ENCODE measurements at places on chromosomes 5 and 9. TPM values are rescaled to one million over a fixed set of nuclear protein-coding genes. Genes with fewer than 3 reads are reported as not detected.

SEMA6A gene
- total RNA-seq, result 49.6 TPM

PCDHGA9 gene
- total RNA-seq, result 10.4 TPM

PHF2 gene
- 29.2 TPM for total RNA-seq

ARHGEF28 gene
- total RNA-seq, result 3.7 TPM

FBN2 gene
- 0.55 TPM for total RNA-seq

EQTN gene
- not detected for total RNA-seq

SH3GL2 gene
- total RNA-seq, result 0.71 TPM

IFNA21 gene
- not detected for total RNA-seq

SHC3 gene
- total RNA-seq, result 4.6 TPM

C8G gene
- total RNA-seq, result not detected

ST6GALNAC6 gene
- total RNA-seq, result 119 TPM

- DNase-seq, result no peak
Measured at GRCh38 chr5:72537166-72537565, 30.0 kb upstream of the ZNF366 start.

DNA sequence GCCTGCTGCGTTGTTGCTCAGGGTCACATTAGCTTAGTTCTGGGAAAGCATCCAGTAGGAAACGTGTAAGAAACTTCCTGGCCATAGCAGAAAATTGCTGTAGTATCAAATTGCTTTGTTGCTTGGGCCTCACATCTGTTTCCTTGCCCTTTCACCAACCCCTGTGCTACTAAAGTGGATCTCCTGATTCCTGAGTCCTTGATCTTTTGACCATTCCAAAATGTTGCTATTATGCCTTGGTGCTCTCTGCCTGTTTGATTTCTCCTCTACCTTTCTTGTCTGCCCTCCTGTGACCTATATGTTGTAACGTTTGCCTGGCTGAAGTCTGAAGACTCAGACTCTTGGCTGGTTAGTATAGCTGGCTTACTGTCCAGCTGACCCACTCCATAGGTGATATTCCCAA is 350.5 kb downstream of the ADGRV1 start:
- DNase-seq, result no peak

DNA sequence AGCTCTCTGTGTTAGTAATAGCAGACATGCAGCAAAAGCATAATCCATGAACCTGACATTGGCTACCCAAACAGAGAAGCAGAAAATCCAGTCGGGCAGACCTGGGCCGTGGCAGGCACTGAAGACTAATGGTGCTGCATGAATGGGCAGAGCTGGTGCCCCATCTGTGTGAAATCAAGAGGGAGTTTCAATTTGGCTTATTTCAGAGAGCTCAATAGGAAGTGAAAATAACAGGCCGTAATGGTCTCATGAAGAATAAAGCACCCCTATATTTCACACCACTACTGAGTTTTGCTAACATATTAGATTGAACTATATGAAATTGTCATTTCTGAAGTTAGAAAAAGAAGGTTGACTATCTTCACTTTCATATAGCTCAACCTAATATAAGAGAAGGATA is 149.7 kb downstream of the ENC1 start:
- DNase-seq, result no peak

GRCh38 chr5:6321078-6321477 is 57.3 kb downstream of the MED10 start:
- DNase-seq, result no peak

- no peak for DNase-seq
Measured at GRCh38 chr5:39469777-39470415, 45.1 kb upstream of the DAB2 start.

- DNase-seq, result no peak
Measured at GRCh38 chr5:112434641-112435040, 15.6 kb upstream of the EPB41L4A start.

GRCh38 chr9:123725389-123725788 is 204.5 kb downstream of the DENND1A start:
- peak; percentile 73 for DNase-seq

DNA sequence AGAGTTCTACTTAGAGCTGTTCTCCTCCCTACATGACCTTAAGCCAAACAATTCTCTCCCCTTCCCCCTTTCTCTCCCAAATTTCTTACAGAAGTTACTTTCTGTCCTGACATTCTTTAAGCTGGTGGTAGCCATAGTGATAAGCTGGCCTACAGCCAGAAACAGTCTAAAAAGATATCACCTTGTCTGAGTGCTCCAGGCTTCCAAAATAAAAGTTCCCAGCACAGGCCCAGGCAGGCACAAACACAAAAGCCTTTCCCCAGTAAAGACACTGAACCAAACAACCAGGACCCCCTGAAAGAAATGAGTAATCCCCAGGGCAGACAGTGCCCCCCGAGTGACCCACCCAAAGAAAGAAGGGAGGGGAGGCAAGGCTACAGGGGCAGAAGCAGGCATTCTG is 19.2 kb downstream of the SIL1 start:
- no peak for DNase-seq

GRCh38 chr5:124162767-124163532 is 583.5 kb downstream of the ZNF608 start:
- DNase-seq, result no peak

GRCh38 chr5:100249211-100249883 is 285.8 kb upstream of the FAM174A start:
- DNase-seq, result no peak

DNA sequence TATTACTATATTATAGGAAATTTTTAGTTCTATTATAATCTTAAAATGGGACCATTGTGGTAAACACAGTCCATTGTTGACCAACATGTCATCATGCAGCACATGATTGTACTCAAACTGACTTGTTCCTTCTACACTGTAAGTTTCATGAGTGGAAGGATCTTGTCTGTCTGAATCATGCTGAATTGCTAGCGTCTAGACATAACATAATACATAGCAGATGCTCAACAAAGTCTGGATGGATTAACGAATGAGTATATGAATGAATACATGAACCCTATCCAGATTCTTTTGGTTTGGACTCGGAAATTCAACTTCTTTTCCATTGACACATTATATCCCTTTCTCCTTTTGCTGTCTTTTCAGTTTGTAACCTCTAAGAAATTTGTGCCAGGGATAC is 429.2 kb upstream of the SGCD start:
- no peak for DNase-seq

GRCh38 chr5:1347571-1347970 is 2.7 kb upstream of the CLPTM1L start:
- DNase-seq, result no peak

- peak; percentile 44 for DNase-seq
Measured at GRCh38 chr5:180590543-180591310, 572 bp downstream of the SCGB3A1 start.

GRCh38 chr9:38117651-38118050 is 48.6 kb upstream of the SHB start:
- DNase-seq, result no peak

DNA sequence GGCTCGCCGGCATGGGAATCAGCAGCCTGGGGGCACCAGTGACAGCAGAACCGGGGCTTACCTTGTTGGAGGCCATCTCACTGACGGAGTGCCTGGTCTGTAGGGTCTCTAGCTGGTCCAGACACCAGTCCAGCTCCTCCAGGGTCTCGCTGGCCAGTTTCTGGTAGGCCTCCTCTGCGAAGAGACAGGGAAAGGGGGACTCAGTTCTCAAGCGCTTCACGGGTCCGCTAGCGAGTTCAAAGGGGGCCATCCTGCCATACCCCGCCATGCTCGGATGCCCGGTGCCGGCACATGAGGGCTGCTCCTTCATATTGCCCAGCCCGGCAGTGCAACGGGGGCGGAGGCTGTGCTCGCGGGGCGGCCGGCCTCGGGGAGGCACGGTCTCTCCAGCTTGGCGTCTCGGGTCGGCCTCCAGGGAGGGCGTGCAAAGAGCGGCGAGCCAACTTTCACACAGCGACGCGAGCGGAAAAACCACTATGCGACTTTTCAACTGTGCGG is 456.0 kb downstream of the RAB3C start:
- peak; percentile 66 for DNase-seq

- no peak for DNase-seq
Measured at GRCh38 chr9:87167582-87167981, 220.3 kb upstream of the GAS1 start.

DNA sequence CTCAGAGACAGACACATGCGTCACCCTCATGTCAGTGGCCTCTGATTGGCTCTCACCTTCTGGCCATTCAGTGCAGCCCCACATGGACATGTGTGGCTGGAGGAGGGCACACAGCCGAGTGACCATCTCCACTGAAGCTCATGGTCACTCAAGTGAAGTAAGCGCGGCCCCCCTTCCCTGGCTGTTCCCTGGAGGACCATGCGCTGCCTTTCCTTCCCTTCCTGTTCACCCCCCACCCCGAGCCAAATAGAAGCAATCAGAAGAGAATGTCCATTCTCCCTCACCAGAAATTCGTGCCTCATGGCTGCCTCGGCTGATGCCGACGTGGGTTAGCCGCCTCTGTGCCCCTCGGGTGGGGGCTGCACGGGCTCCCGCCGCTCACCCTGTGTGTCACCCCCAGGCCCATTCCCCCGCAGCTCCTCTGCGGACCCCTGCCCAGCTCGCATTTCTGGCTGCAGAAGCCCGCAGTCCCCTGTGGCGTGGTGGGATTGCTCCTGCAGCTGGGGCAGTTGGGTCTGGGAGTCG is 12.5 kb upstream of the COL5A1 start:
- no peak for DNase-seq

DNA sequence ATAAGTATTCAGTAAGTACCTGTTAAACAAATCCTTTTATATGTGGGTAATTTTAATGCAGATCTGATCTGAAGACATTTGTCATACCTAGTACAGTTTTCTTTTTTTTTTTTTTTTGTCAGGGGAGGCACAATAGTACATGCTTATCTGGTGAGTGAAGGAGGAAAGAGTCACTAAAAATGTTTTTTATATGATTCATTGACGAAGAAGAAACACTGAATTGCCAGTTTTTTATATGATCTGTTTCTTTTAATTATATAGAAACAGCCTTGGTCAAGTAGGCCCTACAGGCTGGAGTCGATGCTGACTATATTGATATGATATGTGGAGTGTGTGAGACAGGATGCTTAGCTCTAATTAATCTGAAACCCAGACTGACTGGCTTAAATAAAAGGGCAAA is 315.2 kb downstream of the PSAT1 start:
- no peak for DNase-seq

- DNase-seq, result no peak
Measured at GRCh38 chr5:174606646-174607045, 117.7 kb upstream of the MSX2 start.

- DNase-seq, result no peak
Measured at GRCh38 chr9:4980086-4980727, 4.9 kb upstream of the JAK2 start.

- DNase-seq, result peak; percentile 96
Measured at GRCh38 chr5:1799602-1800471, at the start of gene MRPL36. Gene MRPL36 (minus strand): TSS chr5:1799837. CDS start chr5:1798935, 902 bp downstream.

GRCh38 chr5:172592881-172593280 is 48.2 kb upstream of the NEURL1B start:
- no peak for DNase-seq

- no peak for DNase-seq
Measured at GRCh38 chr5:37751227-37751626, 88.6 kb downstream of the GDNF start.

GRCh38 chr9:134776080-134776796 is 104.4 kb upstream of the FCN2 start:
- DNase-seq, result no peak

DNA sequence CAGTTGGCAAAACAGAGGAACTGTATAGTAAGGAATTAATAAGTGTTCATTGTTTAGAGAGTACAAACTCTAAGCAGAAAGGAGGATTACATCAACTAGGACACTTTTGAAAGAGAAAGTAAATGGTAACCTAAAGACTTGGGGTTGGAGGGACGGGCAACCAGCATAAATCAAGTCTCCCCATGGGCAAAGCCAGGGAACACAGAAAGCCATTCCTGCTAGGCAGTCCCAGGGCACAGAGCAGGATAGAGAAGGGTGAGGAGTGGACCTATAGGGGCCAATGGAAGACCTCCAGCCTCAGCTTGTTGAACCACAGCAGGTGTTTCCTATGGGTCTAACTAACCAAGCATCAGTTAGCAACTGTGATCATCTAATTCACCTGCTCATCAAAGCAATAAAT is 9.2 kb upstream of the ERAP1 start:
- no peak for DNase-seq

DNA sequence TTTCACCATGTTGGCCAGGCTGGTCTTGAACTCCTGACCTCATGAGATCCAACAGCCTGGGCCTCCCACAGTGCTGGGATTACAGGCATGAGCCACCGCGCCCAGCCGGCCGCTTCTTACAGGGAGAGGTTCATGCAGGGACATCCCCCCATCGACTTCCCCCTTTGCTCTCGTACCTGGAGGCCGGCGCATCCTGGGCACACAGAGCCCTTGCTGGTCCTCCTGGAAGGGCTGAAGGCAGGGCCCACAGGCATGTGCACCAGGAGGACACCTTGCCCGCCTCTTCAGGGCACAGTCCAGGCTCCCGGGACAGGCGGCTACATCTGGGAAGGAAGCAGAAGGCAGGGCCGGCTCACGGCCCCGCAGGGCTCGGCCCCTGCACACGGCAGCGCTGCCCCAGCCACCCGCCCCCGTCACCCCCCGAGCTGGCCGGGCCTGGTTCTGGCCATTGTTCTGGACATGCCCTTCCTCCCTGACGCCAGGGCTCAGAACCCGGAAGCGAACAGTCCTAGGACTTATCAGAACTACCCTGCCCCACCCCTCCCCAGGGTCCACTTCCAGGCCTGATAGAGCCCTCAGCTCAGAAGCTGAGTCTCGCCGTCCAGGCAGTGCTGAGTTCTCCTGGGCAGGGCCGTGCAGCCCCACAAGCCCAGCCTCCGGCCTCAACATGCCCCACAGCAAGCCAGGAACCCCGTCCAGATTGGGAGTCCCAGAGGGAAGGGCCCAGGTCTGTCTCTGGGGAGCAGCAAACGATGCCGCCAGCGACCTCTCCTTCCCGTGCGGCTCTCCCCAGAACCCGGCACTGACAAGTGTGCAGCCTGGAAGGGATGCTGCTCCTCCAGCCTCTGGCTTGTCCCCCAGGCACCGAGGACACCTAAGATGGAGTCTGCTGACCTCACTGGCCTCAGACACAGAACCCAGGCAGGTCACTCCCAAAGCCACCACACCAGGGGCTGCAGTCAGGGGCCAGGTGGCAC is 2.9 kb downstream of the NPDC1 start:
- DNase-seq, result no peak

DNA sequence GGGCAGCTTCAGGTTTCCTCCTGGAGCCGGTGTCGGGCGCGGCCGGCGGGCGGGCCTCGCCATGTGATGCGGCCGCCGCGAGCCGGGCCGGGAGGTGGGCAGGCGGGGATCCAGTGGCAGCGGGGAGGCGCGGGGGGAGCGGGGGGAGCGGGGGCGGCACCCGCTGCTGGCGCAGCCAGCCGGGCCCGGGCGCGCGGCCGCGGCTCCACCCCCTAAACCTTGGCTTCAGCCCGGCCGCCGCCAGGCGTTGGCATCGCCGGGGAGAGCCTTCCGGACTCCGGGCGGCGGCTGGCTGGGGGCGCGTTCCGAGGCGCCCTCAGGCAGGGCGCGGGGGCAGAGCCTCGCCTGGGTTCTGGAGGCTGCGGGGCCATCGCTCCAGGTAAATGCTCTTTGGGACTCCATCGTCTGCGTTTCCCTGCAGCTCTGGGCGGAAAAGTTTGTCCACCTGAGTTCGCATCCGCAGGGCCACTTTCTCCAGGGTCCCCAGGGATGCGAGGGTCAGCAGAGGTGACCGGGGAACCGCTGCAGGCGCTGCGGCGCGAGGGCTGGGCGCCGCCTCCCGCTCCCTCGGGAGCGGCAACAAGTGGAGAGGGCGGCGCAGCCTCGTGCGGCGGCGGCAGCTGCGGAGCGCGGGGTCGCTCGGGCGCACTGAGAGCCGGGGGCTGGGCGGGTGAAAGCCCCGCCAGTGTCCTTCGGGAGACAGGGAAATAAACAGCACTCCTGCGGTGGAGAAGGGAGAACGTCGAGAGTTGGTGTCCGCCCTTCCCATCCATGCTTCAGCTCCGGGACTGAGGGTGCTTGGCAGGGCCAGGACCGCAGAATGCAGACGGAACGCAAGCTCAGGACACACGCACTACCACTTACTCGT is at the start of gene ARHGEF28:
Gene ARHGEF28, plus strand, starts transcription at position 253 of the 868 bp plus-strand sequence. CDS start 58,656 bp downstream, outside the sequence.
- DNase-seq, result peak; percentile 76

- peak; percentile 82 for DNase-seq
Measured at GRCh38 chr5:168916266-168916665, 337.1 kb upstream of the PANK3 start.
